NCI-H1436 (cell line): ENCODE measurements at places on chromosomes 1 and 21.

- DNase-seq = no peak
Observed at GRCh38 chr1:217389895-217390294, 241.0 kb downstream of the GPATCH2 start.

DNA sequence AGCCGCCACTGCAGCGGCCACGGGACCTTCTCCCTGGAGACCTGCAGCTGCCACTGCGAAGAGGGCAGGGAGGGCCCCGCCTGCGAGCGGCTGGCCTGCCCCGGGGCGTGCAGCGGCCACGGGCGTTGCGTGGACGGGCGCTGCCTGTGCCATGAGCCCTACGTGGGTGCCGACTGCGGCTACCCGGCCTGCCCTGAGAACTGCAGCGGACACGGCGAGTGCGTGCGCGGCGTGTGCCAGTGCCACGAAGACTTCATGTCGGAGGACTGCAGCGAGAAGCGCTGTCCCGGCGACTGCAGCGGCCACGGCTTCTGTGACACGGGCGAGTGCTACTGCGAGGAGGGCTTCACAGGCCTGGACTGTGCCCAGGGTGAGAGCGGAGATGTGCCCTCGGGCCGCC, 11.7 kb downstream of the TNN start:
- no peak for DNase-seq

- no peak for DNase-seq
Observed at GRCh38 chr1:180143359-180143758, 11.3 kb upstream of the QSOX1 start.

- peak; percentile 35 for DNase-seq
Observed at GRCh38 chr21:36209626-36210171, 53.1 kb downstream of the DOP1B start.
